Naive thymus-derived CD4-positive, alpha-beta T cell (primary cell): ENCODE measurements at places on chromosomes 3 and 15. TPM values are rescaled to one million over a fixed set of nuclear protein-coding genes. Genes with fewer than 3 reads are reported as not detected.

DNA sequence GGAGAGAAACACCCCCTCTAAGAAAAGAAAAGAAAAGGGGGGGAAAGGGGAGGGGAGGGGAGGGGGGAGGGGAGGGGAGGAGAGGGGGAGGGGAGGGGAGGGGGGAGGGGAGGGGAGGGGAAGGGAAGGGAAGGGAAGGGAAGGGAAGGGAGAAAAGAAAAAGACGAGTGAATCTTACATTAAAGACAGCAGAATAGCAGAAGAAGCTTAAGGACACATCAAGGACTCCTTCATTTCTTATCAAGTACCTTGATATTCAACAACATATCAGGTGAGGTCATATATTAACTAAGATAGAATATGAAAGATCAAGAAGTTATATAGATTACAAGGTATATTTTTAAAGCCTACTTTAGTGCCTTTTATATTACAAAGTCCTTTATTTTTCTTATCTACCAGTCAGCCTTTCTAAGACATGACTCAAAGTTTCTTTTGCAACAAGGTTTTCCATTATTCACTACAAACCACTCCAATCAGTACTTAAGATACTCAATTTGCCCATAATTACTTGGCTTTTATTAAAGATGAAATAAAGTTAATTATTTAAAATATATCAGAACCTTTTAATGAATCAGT, 17.7 kb upstream of the AADAC start:
- H3K4me1 ChIP-seq, result no peaks in the 10 kb centered on the region
- no peak overlapping the region for H3K27ac ChIP-seq
- no peak overlapping the region for H3K4me3 ChIP-seq
- no peak for DNase-seq
- no peaks in the 10 kb centered on the region for H3K36me3 ChIP-seq

DNA sequence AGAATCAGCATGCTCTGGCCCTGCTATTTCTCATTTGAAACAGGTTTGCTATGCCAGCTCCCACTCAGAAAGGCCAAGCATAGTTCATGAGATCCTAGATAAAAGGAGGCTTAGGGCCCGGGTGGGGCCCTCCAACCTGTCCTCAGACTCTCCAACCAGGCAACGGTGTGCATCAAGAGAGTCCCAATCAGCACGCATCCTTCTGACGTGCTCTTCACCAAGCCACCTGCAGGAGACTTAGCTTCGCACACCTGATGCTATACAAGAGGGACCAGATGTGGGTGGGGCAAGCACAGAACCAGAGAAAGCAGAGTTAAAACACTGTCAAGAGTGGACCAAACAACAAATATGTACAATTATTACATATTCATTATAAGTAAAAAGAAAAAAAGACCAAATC, 17.3 kb downstream of the STIMATE start:
- no peaks in the 10 kb centered on the region for H3K4me1 ChIP-seq
- no peaks in the 10 kb centered on the region for H3K27me3 ChIP-seq
- no peaks in the 10 kb centered on the region for H3K36me3 ChIP-seq
- H3K4me3 ChIP-seq, result no peak overlapping the region
- H3K27ac ChIP-seq, result no peak overlapping the region

GRCh38 chr3:177931346-177931745, 604.9 kb upstream of the KCNMB2 start:
- H3K27me3 ChIP-seq, result no peaks in the 10 kb centered on the region
- no peak overlapping the region for H3K27ac ChIP-seq
- H3K4me3 ChIP-seq, result no peak overlapping the region
- no peaks in the 10 kb centered on the region for H3K36me3 ChIP-seq
- no peaks in the 10 kb centered on the region for H3K4me1 ChIP-seq

GRCh38 chr3:48915296-48915695, 3.3 kb upstream of the ARIH2 start:
- no peak overlapping the region for H3K4me3 ChIP-seq
- H3K4me1 ChIP-seq, result peaks cover 10% of the 10 kb centered on the region
- H3K27me3 ChIP-seq, result no peaks in the 10 kb centered on the region
- no peak for DNase-seq
- peaks cover 9% of the 10 kb centered on the region for H3K36me3 ChIP-seq
- no peak overlapping the region for H3K27ac ChIP-seq

DNA sequence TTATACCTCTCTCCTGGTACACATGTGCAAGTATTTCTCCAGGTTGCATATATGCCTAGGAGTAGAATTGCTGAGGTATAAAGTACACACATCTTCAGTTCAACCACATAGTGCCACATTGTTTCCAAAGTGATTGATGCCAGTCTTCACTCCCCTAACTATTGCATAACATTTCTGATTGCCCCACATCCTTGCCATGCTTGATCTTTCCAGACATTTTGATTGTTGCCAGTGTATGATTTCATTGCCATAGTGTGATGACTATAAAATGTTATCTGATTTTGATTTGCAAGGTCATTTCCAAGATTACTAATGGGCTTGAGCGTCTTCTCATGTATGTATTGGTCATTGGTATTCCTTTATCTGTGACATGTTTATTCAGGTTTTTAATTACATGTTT, 61.1 kb upstream of the MLF1 start:
- H3K4me3 ChIP-seq, result no peak overlapping the region
- H3K36me3 ChIP-seq, result no peaks in the 10 kb centered on the region
- no peaks in the 10 kb centered on the region for H3K27me3 ChIP-seq

GRCh38 chr3:176919836-176920765, 277.2 kb downstream of the TBL1XR1 start:
- H3K4me1 ChIP-seq, result no peaks in the 10 kb centered on the region
- no peaks in the 10 kb centered on the region for H3K36me3 ChIP-seq
- no peak overlapping the region for H3K4me3 ChIP-seq

GRCh38 chr3:30248423-30248822, 358.0 kb upstream of the TGFBR2 start:
- no peaks in the 10 kb centered on the region for H3K27me3 ChIP-seq
- H3K4me3 ChIP-seq, result no peak overlapping the region
- no peak overlapping the region for H3K27ac ChIP-seq
- no peaks in the 10 kb centered on the region for H3K4me1 ChIP-seq

DNA sequence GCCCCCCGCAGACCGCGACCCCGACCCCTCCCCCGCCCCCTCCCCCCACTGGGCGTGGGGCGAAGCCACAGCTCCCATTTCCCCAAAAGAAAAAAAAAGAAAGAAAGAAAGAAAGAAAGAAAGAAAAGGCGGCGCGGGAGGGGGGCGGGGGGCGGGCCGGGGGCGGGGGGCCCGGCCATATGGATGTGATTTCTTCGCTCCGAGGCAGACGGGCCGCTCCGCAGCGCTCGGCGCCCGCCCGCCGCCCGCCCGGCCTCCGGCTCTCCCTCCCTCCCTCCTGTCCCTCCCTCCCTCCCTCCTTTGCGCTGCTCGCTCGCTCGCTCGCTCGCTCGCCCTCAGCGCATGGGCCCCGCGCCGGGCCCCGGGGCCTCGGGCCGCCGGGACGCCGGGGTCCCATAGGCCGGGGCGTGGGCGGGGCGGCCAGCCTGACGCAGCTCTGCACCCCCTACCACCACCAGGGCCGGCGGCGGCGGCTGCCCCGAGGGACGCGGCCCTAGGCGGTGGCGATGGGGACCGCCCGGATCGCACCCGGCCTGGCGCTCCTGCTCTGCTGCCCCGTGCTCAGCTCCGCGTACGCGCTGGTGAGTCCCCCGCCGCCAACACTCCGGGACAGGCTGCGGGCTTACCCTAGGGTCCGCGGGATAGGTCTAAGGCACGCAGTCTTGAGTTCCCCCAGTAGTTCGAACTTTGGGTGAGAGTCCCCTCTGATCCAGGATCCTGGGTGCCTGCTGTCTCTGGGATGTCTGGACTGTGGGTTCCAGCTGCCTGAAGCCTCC, 5.7 kb downstream of the PTH1R start:
- H3K4me3 ChIP-seq, result no peak overlapping the region
- H3K27me3 ChIP-seq, result peaks cover 8% of the 10 kb centered on the region
- H3K4me1 ChIP-seq, result no peaks in the 10 kb centered on the region
- H3K27ac ChIP-seq, result no peak overlapping the region
- H3K36me3 ChIP-seq, result no peaks in the 10 kb centered on the region

DNA sequence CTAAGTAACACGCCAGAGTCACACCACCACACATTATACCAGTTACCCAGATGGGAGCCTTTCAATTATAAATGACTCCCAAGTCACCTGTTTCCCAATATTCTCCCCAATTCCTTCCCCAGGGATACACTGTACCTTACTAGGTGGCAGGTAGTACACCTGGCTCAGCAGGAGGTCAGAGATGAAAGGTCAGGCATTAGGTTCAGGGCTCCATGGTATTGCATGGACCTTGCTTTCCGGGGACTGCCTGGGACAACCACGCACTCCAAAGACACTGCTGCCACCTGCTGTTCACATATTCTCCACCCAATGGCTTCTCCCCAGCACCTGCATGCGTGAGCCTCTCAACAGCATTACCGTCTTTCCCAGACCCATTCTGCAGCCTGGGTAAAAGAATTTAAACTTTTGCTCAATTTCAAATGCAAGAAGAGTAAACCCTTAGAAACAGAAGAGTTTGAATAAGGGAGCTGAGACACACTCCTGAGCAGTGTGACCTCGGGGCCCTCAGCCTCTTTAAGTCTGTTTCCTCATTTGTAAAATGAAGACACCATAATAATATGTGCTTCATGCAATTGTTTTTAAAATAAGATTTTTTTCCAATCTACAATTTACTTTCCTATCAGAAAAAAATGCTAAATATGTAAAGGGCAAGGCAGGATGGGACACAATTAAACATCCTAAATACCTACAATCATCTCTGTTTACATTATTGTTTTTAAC, 28.0 kb upstream of the LACTB start:
- peak; percentile 69 for DNase-seq
- H3K4me1 ChIP-seq, result no peaks in the 10 kb centered on the region
- H3K27ac ChIP-seq, result no peak overlapping the region
- H3K36me3 ChIP-seq, result no peaks in the 10 kb centered on the region
- H3K4me3 ChIP-seq, result no peak overlapping the region
- no peaks in the 10 kb centered on the region for H3K27me3 ChIP-seq

DNA sequence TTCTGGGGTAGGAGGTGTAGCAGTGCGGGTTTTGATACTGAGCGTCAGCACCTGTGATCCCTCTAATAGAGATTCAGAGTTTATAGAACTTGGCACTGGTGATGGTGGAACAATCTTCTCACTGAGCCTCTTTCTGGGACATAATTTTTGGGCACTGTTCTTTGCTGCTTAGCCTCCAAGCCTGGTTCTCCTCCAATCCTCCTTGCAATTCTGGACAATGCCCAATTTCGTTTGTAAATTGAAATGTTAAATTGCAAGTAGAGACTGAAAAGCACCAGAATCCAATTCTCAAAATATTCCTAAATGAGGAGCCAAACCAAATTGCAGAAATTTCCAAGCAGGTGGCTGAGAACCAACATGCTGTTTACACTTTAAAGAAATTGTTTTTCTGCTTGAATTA, 149.8 kb upstream of the ABI3BP start:
- no peak overlapping the region for H3K27ac ChIP-seq
- H3K4me3 ChIP-seq, result no peak overlapping the region
- H3K27me3 ChIP-seq, result no peaks in the 10 kb centered on the region
- no peaks in the 10 kb centered on the region for H3K4me1 ChIP-seq
- DNase-seq, result no peak

GRCh38 chr3:94402126-94402525, 339.3 kb downstream of the NSUN3 start:
- no peaks in the 10 kb centered on the region for H3K4me1 ChIP-seq
- no peak for DNase-seq
- H3K4me3 ChIP-seq, result no peak overlapping the region
- H3K27ac ChIP-seq, result no peak overlapping the region
- no peaks in the 10 kb centered on the region for H3K27me3 ChIP-seq
- H3K36me3 ChIP-seq, result no peaks in the 10 kb centered on the region

DNA sequence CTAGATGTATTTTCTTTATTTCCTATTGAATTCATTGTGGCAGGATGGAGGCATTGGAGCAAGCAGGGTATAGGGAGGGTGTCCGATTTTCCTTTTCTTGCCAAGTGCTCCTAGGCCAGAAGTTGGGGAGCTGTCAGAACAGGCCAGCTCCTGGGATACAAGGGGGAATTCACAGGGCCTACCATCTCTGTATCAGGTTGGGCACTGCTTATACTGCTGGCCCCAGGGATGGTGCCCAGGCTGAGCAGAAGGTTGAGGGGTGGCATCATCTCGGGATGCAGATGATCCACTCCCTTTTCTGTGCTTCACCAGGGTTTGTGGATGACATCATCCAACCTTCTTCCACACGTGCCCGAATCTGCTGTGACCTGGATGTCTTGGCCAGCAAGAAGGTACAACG, 79.5 kb downstream of the PCCB start:
- no peaks in the 10 kb centered on the region for H3K27me3 ChIP-seq
- no peak overlapping the region for H3K4me3 ChIP-seq
- no peak overlapping the region for H3K27ac ChIP-seq
- H3K36me3 ChIP-seq, result no peaks in the 10 kb centered on the region

DNA sequence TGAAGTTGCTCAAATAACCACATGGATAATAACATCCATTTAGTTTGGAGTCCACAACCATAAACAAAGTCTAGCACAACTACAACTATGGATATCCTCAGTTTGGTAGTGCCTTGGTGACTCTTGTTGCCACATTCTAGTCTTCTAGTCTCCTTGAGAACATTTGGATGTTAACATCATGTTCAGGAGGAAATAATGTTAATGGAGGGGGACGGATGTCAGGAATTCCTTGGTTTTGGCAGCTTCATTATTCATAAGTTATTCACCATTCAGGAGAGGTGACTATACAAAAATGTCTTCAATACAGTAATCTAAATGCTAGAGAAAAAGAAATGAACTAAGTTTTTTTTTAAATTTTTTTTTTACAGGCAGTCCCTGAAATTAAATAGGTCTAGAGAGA, 26.4 kb upstream of the GABPB1 start:
- H3K27me3 ChIP-seq, result no peaks in the 10 kb centered on the region
- no peaks in the 10 kb centered on the region for H3K36me3 ChIP-seq
- H3K4me3 ChIP-seq, result no peak overlapping the region
- no peak overlapping the region for H3K27ac ChIP-seq

The SLC28A1 gene
- not detected for polyA plus RNA-seq

The LRRC31 gene
- polyA plus RNA-seq, result not detected

The LRRIQ4 gene
- not detected for polyA plus RNA-seq

The CD96 gene
- polyA plus RNA-seq, result 183 TPM

The ROBO1 gene
- 0.26 TPM for polyA plus RNA-seq
